ENCODE measurements at places on chromosomes 5 and 9.

GRCh38 chr5:55982957-55983381 lies 11.8 kb downstream of the IL6ST start:
- DNase-seq = no peak

DNA sequence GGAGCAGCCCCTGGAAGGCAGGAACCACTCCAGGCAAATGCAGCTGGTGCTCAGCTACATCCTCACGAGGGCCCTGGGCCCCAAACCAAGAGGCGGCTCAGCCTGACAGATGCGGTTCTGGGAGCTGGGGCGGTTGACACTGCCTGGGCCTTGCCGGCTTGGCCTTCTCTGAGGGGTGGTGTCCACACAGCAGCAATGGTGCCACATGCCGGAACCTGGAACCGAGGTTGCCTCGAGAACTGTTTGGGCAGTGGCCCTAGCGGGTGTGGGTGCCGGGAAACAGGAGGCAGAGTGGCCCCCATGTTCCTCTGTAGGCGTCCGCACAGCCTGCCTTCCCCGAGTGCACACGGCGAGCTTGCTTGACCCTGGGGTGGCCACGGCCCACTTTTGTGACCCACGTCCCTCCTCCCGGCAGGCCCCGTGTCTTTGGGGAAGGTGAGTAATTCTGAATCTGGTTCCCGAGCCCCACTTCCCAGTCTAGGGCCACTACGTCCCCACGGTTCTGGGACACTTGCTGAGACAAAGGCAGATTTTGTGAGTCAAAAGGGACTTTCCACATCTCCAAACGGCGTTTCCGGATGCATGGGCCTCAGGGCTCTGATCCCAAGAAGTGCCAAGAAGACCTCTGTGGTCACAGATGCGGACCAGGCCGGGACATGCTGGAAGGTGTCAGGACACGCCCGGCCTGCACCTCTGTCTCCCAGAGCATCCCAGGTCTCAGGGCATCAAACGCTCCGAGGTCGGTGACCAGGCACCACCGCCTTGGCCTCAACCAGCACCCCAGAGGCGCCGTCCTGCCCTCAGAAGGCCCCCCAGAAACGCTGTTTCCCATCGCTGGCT lies 27.7 kb upstream of the SLC12A7 start:
- no peak for DNase-seq

DNA sequence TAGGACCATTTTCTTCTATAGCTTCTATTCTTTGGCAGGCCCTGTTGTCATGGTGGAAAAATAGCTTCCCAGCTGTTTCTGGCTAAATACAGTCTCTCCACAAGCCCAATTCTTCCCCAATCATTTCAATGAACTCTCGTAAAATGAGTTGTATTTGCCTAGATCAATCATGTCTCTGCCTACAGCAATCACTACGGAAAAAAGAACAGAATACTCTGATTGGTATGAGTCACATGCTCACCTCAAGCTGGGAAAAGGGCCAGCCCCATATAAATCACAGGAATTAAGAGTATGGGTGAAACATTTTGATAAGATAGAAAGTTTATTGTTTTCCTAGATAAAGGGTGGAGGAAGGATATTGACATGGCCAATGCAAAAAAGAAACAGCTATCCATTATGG lies 711.4 kb downstream of the EFNA5 start:
- no peak for DNase-seq

DNA sequence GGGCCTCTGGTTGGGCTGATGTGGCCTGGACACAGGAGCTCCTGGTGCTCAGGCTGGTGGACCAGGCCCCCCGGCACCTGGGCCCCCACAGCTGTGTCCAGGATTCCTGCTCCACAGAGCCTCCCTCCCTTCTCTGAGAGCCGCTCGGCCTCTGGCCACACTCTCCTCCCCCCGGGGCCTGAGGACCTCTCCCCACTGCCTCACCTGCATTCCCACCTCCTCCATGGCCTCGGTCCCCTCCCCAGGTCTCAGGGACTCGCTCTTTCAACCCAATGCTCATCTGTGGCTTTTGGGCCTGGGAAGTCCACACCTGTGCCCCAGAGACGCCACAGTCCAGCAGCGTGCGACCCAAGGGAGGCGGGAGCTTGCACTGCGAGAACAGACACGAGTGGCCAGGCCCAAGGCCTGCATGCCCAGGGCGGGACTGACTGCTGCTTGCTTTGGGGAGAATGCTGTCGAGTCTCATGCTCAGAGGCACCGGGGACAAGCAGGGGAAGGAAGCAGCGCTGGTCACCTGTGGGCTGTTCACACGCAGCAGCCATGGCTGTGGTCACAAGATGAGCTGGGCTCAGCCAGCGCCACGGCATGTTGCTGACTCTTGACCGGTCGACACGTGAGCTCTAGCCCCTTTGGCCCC lies 14.6 kb downstream of the PAEP start:
- no peak for DNase-seq

DNA sequence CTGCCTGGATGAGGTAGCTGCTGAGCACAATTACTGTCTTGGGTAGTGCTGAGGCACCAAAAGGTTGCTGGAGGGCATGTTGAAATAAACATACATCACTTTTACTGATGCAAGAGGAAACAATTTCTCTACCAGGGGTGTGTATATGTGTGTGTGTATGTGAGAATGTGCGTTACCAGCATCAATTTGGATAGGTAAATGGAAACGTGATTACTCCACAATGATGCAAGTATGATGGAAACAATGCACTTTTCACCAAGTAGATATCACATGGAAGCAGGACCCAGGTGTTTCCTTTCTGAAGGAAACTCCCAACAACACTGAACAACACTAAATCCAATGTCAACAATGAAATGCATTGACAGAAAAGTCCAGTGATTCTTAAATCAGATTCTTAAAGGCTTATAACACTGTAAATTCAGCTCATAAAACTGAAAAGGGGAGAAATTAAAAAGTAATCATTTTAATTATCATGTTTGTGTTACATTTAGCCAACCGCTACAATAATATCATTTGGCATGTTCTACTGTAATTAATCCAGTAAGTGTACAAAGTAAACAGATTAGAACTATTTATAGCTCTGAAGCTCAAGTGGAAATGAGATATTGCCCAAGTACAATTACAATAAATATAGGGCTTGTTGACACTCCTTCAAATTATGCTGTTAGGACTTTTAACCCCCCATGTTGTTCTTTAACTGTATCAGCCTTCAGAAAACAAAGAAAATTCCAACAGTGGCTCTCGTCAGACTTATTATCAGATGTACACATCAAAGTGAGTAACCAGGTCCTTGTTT lies 25.3 kb downstream of the YIPF5 start:
- no peak for DNase-seq

GRCh38 chr5:55860288-55860687 lies 9.1 kb downstream of the IL31RA start:
- no peak for DNase-seq

- no peak for DNase-seq
Measured at GRCh38 chr5:141507387-141508091, 18.7 kb downstream of the PCDHGC5 start.

DNA sequence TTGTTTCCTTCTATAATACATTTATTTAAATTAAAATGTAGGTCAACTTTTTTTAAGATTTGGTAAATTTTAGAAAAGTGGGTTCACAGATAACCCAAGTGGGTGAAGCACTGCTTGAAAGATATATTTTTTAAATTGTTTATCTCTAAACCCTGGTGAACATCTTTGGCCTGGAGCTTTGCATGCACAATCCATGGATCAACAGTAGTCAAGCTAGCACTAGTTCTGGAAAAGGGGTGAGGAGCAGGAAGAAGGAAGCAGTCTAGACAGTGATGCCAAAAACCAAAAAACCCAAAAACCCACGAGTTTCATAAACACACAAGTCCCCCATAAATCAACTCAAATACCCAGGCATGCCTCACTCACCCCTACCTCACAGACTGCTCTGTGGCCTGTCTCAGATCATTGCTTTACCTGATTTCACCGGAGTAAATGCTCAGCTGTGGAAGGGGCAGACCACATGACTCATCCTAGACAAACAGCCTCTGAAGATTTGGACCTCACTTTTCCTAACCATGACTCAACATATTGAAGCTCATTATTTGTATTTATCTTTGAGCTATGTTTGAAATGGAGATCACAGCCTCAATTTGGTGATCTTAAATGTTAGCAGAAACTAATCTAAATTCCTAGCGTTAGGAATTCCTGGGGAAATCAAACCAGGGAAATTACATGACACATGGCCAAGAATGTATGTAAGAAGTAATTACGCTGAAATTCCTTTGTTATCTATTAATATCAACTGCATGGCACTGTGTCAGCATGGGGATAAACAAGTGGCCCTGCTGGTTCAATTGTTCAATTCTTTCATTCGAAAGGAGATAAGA lies 149.6 kb downstream of the ZNF608 start:
- no peak for DNase-seq

GRCh38 chr5:125049721-125050702 lies 303.6 kb upstream of the ZNF608 start:
- no peak for DNase-seq

DNA sequence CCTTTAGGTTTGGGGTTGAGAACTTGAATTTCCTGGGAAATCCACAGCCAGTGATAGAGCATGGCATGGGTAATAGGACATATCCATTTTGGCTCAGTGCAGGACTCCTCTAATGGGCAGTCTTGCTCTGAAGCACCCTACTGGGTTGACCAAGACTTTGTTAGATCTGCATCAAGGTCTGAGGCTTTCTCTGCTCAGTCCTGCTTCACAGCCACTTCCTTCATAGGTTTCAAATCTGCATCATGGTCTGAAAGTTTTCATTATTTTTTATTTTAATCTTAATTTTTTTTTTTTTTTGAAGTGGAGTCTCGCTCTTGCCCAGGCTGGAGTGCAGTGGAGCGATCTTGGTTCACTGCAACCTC lies 36.5 kb downstream of the KIF2A start:
- DNase-seq = no peak

Measured in stimulated activated CD8-positive, alpha-beta memory T cell treated with anti-CD3 and anti-CD28 coated beads, Interleukin-4, amount 100 ng/mL, for 48 hours (primary cell).